ENCODE measurements at places on chromosomes 16 and 17.

DNA sequence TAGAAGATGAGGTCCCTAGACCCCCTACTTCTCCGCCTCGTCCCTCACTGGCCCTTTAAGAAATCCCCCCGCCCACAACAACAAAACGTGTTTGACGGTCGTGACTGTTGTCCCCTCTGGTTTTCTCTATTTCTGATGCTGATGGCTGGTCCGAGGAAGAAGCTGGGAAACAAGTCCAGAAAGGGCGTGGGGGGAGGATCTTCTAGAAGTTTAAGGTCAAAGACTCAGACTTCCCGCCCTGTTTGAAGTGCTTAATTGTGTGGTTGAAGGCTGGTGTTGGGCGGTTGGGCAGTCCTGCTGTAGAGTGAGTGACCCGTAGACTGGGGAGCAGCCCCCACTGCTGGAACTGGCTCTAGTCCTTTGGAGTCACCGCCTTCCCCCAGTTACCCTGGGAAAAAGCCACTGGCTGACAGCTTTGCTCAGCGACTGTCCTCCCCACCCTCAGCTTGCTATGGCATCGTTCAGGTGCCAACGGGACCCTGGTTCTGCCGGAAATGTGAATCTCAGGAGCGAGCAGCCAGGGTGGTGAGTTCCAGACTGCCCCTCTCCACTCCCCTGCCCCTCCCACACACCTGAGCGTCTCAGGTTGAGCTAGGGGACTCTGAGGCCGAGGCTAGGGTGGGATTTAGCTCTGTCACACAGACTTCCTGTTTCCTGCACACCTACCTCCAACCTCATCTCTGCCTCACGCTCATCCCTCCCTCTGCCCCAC, 1.6 kb downstream of the MLLT6 start:
- no peak for DNase-seq

DNA sequence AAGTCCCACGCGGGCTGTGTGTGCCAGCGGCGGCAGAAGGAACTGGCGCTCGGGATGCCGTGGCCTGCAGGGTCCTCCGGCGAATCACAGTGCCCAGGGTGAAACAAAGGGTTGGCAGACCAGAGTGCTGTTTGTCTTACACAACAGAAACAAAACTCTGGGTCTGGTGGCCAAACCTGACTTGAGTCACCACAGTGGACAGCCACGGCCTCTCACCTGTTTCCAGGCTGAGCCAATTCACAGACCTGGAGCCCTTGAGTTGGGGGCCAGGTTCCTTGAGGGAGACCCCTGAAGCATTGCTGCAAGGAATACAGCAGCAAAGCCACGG, 2.1 kb upstream of the CHMP6 start:
- DNase-seq = no peak

GRCh38 chr17:50210240-50211225, 9.1 kb upstream of the COL1A1 start:
- DNase-seq = no peak

DNA sequence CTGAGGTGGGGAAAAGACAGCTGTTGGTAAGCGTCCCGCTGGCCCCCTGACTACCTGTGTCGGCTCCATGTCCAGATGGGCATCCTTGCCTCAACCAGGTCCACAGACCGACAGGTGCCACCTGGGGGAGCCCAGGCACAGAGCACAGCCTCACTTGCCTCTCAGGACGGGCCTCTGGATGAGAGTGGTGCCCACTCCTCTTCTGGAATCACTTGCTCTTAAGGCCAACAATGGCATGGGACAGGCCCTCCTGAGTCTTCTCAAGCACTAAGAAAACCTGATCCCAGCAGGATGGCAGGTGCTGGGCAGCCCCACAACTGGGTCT, 17.2 kb downstream of the SLC16A3 start:
- no peak for DNase-seq

DNA sequence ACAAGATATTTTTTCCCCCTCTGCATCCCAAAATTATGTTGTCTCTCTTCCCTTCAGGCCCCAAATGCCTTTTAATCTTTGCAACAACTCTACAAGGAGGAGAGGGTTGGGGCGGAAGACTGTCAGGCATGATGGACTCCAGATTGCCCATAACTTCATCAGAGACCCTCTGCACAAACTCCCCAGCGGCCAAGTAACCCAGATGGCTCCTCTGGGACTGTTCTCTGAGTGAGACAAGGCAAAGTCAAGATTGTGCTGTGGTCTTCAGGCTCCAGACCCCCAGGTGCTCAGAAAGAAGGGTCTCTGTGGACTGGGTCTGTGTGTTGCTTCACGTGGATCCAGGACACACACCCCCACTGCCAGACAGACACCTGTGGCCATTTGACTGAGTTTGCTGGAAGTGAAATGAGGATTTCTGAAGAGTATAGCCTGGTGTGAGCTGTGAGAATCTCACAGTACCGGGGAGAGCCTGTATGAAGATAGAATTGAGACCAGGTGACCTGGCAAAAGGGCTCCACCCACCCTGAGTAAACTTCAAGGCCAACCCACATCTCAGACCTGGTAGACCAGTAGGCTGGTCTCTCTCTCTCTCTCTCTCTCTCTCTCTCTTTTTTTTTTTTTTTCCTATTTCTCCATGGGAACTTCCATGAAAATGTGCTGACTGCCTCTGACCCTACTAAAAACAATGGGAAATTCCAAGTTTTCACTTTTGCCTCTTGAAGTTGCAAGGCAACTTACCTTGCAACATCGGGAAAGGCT, 354.1 kb downstream of the SOX9 start:
- no peak for DNase-seq

GRCh38 chr17:73855720-73856333, 211.6 kb upstream of the SDK2 start:
- DNase-seq = no peak

DNA sequence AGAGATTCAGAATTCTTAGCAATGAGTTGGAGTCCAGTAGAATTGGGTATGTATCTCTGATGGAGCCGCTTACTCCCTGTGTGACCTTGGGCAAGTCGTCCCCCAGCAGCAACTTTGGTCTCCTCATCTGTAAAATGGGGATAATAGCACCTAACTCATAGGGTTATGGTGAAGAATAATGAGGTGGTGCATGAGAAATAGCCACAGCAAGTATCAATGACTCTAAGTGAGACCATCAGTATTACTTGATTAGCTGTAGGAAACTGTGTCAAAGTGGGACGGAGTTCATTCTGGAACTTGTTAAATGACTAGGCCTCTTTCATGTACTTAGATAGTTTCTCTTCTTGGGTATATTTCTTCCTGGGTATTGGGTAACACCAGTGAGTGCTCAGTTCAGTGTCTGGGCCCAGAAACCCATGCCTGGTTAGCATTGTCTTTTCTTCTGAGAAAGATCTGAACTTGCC, 6.4 kb downstream of the PRKCB start:
- no peak for DNase-seq

DNA sequence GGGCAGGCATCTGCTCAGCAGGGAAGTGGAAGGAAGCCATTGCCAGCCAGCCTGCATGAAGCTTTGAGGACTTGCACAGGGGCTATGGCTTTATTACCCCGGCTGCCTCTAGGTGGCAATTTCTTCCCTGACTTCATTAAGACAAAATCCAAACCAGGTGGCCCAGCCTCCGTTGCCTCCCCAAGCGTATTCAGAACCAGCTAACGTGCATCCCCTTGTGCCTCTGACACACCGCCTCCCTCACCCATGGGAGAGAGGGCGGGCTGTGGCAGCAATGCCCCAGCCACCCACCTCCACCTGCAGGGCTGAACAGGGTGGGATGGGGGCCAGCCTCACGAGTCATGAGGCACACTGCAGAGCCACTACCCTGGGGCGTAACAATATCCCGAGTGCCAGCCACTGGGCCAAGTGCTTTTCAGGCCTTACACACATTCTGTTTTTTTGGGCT, 6.8 kb downstream of the KIFC3 start:
- DNase-seq = no peak

- DNase-seq = no peak
These were observed 1.9 kb upstream of the IL4R start for GRCh38 chr16:27311897-27312303.

GRCh38 chr16:66026211-66026610, 340.3 kb upstream of the CDH5 start:
- no peak for DNase-seq

Measured in activated CD4-positive, alpha-beta T cell treated with anti-CD3 and anti-CD28 coated beads for 24 hours (primary cell).